ENCODE measurements at places on chromosomes 1 and 21.

GRCh38 chr1:151713874-151714273 lies 2.7 kb downstream of the CELF3 start:
- DNase-seq = no peak

GRCh38 chr21:36839735-36840134 lies 126.7 kb downstream of the HLCS start:
- no peak for DNase-seq

GRCh38 chr1:45621895-45622523 lies 1.8 kb downstream of the CCDC17 start:
- DNase-seq = no peak

GRCh38 chr1:227778401-227778947 lies 37.0 kb upstream of the PRSS38 start:
- peak; percentile 46 for DNase-seq

DNA sequence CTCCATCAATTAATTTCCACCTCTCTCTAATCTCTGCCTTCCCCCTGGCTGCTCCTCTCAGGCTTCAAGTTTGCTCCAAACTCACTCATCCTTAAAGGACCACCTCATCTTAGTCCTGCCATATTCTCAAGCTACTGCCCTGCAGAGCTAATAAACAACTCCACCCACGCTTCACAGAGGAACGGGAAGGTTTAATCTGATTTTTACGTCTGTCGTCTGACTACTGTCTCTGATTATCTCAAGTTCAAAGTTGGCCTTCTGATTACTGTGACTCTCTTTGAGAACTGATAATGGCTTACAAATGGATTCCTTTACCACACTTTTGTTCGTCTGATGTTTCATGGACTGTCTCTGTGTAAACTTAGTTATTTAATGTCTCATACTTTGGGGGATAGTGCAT lies 7.6 kb upstream of the CPT2 start:
- no peak for DNase-seq

DNA sequence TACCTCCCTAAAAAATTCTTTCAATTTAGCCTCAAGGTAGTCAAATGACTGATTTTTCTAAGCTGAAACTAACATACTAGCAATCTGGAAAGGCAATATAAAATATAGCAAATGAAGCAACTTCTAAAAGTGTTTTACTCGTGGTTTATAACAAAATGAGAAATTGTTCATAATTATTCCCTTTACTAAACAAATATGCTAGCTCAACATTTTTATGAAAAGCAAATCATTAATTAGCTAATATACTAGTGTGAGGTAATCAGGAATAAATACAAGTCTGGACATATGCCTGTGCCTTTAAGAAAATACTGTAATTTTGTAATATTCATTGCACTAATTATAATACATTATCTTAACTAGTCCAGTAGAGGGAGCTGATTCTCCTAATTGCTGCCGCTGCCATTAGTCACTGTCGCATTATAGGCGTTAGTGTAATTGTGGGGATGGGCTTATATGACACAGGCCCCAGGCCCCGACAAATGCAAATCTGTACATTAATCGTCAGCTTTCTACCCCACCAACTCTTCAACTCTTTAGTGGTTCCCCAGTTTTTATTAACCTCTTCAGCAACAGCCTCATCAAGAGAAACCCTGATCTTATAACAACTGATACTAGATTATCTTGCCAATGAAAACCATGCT lies 160.9 kb downstream of the GABPA start:
- DNase-seq = no peak

DNA sequence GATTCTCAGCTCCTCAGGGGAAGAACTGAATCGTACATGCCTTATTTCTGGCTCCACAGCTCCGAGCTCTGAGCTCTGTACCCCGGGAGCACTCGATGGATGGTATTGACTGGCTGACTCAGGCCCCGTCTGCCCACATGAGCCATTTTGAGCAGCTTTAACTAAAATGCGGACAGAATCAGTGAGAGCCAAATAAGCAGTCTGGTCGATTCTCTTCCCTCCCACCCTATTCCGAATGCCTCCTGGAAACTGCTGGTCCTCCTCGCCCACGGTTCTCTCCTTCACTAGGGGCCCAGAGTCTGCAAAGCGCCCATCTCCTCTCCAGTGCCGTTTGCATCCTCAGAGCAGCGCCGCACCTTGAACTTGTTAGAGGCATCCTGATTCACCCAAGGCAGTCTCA lies 125.9 kb upstream of the IRF2BP2 start:
- no peak for DNase-seq

GRCh38 chr1:172723251-172723650 lies 64.3 kb downstream of the FASLG start:
- DNase-seq = no peak

DNA sequence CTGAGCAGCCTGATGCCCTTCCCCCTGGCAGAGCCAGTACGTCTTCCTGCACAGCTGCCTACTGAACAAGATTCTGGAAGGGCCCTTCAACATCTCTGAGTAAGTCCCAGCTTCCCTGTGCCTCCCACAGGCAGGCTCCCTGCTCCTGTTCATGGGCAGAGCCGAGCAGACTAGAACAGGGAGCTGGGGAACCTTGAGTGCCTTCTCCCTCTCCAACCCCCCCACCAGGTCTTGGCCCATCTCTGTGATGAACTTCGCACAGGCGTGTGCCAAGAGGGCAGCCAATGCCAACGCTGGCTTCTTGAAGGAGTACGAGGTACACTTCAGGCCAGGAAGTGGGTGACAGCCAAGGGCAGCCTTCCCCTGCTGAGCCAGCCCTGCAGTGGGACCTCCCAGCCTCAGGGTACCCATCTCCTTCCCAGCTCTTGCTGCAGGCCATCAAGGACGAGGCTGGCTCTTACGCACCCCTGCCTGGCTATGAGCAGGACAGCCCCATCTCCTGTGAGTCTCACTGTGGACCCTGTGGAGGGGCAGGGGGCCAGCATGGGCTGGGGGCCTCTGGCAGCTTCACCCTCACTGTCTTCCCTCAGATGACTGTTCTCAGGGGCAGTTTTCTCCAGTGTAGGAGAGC lies 6.4 kb upstream of the LGR6 start:
- DNase-seq = no peak

- no peak for DNase-seq
Measured at GRCh38 chr21:9735421-9735961, 785.9 kb upstream of the TPTE start.

DNA sequence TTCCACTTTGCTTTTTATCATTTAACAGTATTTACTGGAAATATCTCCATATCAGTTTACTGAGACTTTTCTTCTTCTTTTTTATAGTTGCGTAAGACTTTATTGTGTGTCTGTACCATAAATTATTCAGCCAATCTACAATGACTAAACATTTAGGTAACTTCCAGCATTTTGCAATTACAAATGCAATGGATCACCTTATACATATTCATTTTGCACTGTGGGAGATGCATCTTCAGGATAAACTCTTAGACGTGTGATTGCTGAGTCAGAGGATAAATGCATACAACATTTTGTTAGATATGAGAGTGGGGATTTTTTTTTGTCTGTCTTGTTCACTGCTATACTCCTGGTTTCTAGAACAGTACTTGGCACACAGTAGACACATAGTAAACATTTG lies 95.7 kb upstream of the GCLM start:
- no peak for DNase-seq

DNA sequence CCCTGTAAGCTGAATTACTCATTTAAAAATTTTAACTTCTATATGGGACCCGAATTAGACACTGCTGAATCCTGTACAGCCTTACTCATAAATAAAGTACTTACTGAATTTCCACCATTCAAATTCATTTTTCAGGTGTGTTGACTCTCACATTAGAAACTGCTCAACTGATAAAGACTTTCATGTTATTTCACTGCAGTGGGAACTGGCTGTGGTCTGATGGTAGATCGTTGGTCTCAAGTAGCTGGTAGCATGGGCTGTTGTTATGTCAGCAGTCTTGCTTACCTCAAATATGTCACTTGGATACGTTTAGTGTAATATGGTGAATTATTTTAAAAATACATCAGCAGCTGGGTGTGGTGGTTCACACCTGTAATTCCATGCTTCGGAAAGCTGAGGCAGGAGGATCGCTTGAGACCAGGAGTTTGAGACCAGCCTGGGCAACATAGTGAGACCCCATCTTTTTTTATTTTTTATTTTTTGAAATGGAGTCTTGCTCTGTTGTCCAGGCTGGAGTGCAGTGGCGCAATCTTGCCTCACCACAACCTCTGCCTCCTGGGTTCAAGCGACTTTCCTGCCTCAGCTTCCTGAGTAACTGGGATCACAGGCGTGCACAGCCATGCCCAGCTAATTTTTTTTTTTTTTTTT lies 10.4 kb downstream of the DEGS1 start:
- no peak for DNase-seq

- DNase-seq = peak; percentile 74
Measured at GRCh38 chr1:66436378-66437135, 97.4 kb upstream of the SGIP1 start.

DNA sequence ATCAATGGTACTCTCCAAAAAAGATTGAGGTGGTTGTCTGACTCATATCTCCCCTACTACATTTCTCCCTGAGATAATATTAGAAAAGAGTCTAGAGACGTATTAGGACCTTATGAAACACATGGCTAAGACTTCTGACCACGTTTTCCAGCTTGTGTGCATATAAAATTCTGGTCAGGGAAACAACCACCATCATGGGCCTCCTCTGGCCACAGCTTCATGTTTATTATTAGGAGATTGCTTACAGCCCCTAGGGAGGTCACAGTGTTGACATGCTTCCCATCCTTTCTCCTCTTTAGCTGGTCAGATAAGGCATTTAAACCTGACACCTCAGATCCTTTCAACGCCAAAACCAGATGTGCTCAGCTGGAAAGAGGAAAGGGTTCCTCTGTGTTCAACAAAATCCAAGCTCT lies 620.2 kb downstream of the PLPP3 start:
- no peak for DNase-seq

GRCh38 chr1:71438626-71439025 lies 357.8 kb upstream of the ZRANB2 start:
- DNase-seq = no peak

DNA sequence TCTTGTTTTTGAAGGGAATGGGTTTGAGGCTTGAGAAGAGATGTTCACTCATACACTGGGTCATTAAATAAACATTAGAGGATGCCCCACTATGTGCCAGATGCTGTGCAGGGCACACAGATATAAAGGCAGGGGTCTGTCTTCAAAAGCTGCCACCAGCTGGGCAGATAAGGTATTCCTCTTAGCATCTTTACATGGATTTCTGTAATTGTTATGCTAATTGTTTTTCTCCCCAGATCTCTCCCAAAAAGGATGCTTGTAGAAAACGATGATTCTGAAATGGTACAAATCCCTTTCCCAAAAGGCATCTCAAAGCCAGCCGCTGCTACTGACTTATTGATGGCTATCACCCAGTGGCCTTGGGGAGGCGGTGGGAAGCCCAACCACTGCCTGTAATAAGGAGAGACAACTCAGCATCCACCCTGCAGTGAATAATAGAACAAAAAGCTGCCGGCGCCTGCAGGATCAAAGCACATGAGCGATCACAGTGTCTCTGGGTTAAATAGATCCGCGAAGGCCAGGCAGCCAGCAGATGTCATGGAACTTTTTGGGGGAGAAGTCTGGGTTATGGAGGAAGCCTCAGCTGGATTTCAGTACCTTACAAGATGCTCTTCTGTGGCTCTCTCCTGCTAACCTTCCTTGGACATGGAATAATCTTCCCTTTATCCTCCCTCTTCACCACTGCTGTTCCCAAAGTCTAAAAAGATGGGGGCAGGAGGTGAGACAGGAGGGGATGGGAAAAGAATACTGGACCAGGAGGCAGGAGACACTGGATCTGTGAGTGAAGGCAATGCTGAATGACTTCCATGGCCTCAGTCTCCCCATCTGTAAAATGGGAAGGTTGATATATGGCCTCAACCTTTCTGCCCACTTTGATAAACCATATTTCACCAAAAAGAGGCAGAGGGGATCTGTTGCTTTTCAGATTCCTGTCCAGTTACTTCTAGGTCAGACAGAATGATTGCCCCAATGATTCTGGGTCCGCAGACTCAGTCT lies 54.8 kb upstream of the CD34 start:
- no peak for DNase-seq

Measured in GM04504 (cell line).